ENCODE measurements at places on chromosomes 4 and X.

- DNase-seq = no peak
These were observed 7.8 kb upstream of the FAM149A start for GRCh38 chr4:186096681-186097165.

GRCh38 chr4:1291996-1292702, 2.5 kb downstream of the MAEA start:
- no peak for DNase-seq

GRCh38 chr4:186366326-186366725, 100.3 kb downstream of the F11 start:
- DNase-seq = no peak

DNA sequence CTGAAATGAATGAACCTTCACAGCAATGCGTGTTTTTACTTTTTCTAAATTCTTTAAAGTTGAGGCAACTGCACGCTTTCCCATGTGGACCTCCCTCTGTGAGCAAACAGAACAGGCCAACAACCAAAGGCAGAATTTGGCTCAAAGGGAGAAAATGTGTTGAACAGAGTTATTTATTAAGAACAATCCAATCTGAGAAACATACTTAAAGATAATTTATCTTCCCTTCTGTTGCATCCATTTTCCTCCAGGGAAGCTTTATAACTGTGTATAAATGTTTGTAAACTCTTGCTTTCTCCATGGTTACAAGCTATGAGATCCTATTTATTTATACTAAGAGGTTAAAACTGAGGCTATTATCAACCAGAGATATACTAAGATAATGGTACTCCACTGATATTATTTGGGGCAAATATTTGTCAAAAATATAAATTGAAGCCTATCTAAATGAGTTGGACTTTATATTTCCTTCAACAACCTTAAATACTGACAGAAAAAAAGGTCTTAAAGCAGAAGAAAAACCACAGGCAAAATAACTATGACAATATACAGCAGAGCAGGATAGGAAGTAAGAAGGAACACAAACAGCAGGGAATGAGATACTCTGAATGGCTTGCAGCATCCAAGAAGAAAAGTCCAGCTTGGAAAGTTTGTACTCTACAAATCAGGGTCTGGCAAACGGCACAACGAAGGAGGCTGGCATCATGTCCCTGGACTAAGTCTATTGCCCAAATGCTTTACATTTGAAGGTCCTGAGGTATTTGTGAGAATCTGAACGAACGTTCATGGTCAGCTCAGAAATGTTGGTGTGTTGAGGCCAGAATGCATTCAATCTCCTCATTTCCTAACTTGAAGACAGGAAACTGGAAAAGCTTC, 663.2 kb upstream of the INTU start:
- DNase-seq = peak; percentile 41

GRCh38 chr4:38009421-38009820, 49.2 kb downstream of the PTTG2 start:
- DNase-seq = no peak

DNA sequence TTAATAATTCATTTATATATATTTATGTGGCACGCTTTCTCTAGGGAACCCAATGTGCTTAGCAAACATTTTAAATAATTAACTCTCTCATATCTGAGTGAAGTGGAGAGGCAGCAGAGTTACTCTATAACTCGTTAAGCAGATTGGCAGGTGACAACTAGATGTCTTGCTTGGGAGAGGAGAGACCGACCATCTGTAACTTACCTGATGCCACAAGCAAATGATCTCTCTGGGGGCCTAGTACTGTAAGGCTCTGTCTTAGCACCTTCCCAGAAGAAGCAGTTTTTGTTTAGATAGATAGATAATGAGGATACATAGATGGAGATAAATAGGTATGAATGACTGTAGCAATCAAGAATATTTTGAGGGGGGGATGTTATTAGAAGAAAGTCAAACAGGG, 11.9 kb upstream of the SEL1L3 start:
- no peak for DNase-seq

GRCh38 chr4:116055857-116056827, 942.7 kb upstream of the NDST4 start:
- no peak for DNase-seq

GRCh38 chr4:84956014-84956413, 10.5 kb downstream of the WDFY3 start:
- no peak for DNase-seq

DNA sequence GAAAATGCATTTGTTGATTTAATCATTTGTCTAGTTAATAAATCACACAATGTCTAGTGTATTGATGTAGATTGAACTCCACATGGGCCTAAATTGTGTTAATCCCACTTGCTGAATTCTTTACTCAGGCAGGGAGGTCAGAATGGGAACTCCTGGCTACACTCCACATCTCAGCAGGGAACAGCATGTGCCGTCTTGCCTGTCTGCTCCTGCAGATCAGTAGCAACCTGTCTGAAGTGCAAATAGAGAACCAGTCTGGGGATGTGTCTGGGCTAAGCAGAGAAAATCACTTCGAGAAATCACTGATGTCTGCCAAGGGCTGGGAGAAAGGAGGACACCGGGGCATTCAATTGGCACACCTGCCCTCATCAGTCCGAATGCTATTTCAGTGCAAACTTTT, 16.5 kb upstream of the MXRA5 start:
- DNase-seq = no peak

DNA sequence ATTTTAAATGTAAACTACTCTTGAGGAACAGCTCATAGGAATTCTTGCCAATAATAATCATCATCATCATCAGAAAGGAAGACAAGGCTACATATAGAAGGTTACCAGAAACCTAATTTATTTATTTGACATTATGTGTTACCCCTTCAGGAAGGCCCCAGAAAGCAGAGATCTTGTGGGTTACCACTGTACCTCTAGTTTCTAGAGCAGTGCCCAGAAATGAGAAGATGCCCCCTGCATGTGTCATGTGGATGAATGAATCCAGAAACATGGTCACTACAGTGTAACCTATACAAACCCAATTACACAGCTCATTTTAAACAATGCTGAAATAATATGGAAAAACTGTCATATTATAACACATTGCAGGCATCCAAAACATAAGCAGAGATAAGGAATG, 70.4 kb downstream of the ARAP2 start:
- DNase-seq = no peak

- no peak for DNase-seq
These were observed 224.5 kb upstream of the TAPT1 start for GRCh38 chr4:16450724-16451123.

DNA sequence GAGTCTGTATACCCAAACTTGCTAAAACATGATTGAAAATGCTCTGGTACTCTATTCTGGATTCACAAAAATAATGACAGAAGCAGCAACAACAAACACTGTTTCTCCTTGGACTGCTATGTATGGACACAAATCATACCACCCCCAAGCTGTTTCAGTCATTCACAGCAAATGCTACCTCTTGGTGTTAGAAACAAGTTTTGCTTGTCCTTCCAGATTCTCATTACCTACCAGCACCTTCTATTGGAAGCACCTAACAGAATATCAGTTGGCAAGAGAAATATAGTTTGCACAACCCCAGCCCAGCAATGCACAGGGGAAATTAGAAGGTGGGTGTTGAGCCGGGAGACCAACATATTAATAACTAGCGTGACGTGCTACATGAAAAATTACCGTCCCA, 1950.9 kb downstream of the C4orf33 start:
- DNase-seq = no peak

GRCh38 chrX:101040197-101040596, 11.7 kb downstream of the TRMT2B start:
- no peak for DNase-seq

DNA sequence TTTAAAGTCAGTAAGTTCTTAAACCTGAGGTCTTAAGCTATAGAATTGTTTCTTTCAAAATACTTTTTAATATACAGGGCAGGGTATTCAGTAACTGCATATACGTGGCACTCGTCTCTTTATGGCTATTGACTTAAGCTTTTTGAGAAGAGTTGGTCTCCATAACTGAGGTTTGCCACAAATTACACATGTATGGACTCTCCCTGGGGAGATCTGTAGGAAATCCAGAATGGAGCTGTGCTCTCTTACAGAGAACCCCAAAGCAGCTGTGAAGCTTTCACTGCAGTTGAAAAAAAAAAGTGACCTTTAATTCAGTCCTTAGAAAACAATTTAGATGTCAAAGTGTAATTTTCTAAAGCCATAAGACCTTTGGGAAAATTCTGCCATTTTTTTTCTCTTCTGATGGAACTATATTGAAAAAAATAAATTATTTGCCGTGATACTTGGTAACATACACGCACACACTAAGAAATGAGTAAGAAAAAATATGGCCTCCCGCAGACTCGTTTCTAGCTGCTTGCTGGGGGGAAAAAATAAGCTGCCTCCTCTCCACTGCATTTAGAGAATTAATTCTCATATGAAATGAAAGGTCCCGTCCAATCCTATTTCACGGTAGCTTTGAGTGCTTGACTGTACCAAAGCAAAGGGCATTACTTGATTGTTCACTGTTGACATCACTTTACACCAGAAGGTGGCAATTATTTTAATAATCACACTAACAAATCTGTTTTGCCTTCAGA, 159.4 kb upstream of the TENM3 start:
- no peak for DNase-seq

DNA sequence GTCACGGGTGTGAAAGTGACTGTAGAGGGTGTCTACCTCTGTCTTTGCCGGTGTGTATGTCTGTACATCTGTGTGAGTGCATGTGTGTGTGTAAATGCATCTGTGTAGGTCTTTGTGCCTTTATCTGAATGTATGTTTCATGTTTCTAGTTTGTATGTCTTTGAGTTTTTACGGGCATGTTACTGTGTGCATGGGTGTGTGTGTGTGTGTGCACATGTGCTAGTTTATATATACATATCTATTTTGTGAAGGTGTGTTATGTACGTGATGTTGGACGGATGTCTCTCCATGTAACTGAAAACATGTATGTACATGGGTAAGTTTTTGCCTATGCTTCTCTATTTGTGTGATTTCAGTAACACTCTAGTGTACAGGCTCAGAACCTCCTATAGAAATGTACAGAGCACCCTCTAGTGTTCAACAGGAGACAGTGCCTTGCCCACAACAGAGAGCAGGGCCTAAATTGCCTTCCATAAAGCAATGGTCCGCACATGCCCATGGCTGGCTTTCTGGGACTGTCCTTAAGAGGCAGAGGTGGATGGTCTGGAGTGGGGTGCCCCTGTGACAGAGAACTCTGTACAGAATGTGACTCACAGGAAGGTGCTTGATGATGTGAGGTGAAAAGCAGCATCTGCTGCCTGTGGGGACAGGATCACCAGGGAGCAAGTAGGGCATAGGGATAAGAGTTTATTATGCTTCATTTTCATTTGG, 343.5 kb downstream of the RAPGEF2 start:
- peak; percentile 60 for DNase-seq

DNA sequence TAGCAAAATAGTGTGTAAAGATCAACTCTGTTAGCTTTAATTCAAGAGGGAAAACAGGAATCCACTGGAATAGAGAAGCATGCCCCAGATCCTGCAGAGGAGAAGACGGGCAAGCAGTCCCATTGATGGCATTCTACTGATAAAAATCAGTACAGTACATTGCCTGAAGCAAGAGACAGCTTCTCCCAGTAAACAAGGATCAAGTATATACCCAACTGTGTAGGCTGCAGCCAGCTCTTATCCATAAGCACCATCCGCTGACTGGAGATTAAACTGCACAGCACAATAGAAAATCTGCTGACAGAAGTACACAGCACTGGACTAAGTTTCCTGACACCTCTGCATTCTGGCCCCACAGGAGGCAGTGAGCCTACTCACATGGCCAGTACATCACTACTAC, 110.1 kb downstream of the COX18 start:
- no peak for DNase-seq

DNA sequence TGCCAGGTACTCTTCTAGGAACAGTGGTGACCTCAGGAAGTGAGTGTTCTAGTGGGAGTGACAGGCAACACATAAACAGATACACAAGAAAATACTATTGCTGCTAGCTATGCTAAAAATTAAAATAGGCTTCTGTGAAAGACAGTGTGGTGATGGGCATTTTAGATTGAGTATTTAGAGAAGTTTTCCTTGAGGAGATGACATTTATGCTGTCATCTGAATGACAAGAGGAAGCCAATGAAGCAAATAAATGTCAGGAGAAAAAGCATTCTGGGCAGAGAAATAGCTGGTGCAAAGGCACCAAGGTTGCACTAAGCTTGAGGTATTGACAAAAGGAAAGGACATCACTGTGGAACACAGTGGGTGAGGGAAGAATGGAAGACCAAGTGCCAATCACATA, 18.0 kb downstream of the NDNF start:
- no peak for DNase-seq

DNA sequence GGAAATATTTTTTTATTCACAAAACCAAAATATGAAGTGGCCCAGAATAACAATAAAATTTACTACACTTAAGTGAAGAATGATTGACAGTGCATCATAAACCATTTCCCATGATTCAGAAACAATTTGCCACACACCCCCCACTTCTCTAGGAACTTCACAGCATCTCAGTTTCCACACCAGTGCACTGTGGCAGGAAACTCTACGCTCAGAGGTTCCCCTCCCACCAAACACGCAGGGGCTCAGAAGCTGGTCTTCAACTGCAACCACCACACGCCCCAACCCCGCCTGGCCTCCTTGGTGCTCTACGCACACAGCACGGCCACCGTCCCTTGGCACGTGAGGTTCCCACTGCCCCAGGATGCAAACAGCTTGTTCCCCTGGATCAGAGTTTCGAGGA, 63.7 kb downstream of the ZFYVE28 start:
- DNase-seq = no peak

GRCh38 chr4:138392751-138393308, 150.7 kb upstream of the SLC7A11 start:
- no peak for DNase-seq

DNA sequence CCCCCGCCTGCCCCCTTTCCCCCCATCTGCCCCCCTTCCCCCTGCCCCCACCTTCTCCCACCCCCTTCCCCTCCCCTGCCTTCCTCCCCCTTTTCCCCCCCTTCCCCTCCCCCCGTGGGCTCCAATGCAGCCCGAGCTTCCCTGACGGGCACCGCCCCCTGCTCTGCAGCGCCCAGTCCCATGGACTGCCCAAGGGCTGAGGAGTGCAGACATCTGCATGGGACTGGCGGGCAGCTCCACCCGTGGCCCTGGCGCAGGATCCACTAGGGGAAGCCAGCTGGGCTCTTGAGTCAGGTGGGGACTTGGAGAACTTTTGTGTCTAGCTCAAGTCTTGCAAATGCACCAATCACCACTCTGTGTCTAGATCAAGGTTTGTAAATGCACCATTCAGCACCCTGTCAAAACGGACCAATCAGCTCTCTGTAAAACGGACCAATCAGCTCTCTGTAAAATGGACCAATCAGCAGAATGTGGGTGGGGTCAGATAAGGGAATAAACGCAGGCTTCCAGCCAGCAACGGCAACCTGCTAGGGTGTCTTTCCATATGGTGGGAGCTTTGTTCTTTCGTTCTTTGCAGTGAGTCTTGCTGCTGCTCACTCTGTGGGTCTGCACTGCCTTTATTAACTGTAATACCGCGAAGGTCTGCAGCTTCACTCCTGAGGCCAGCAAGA, 300.5 kb upstream of the PABPC4L start:
- DNase-seq = no peak

GRCh38 chrX:63250253-63250868, 100.8 kb downstream of the SPIN4 start:
- peak; percentile 42 for DNase-seq

GRCh38 chrX:47623540-47624027, 3.9 kb upstream of the SYN1 start:
- DNase-seq = peak; percentile 68

All from left hindlimb (tissue), 1 donor.